ENCODE measurements at places on chromosomes 11 and 22.

DNA sequence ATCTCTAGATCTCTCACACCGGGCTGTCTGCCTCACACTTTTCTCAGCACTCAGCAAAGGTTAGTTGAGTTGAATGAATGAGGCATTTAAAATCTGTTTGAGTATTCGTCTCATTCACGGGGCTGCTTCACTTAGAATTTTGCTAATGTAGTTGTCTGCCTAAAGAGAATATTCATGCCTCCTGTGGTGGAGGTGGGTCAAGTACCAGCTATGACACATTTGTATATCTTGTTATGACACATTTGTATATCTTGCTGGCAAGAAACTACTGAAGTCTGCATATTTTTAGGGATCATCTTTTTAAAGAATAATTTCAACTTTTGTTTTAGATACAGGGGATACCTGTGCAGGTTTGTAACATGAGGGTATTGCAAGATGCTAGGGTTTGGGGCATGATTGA lies 43.1 kb downstream of the LDLRAD3 start:
- DNase-seq: no peak

DNA sequence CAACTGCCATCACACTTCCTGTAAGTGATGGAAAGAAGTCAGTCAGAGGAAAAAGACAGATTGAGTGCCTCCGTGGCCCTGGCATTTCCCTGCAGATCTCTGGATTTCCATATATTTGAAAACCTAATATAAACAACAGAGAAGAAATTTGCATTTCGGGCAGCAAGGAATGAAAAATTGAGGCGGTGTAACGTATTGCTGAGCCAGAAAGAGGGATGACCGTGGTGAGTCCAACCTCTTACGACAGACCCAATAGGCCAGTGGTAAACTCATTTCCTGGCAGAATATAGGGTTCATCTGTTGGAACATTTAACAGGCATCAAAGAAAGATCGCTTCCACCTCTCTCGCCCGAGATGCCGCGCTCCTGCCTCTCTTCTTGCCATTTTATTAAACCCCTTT lies 336.5 kb downstream of the MIAT start:
- no peak for DNase-seq

- no peak for DNase-seq
These were observed 146.8 kb downstream of the MAML2 start for GRCh38 chr11:96196181-96196662.

GRCh38 chr11:72613977-72614376 lies 60.2 kb downstream of the PDE2A start:
- DNase-seq: no peak

- DNase-seq: no peak
These were observed 5.8 kb downstream of the ZBTB44 start for GRCh38 chr11:130308886-130309285.

Measured in activated T-cell treated with anti-CD3 and anti-CD28 coated beads, Interleukin-2, amount 50 U/mL, for 48 hours (primary cell).